ENCODE measurements at places on chromosomes 2 and 18. TPM values are rescaled to one million over a fixed set of nuclear protein-coding genes. Genes with fewer than 3 reads are reported as not detected.

ALPG gene
- total RNA-seq, result not detected

NBEAL1 gene
- total RNA-seq, result 13.3 TPM

SEPTIN2 gene
- 204 TPM for total RNA-seq

IL36B gene
- not detected for total RNA-seq

Measured in hair follicular keratinocyte (primary cell).